Nephron progenitor cell (in vitro differentiated cells): ENCODE measurements at places on chromosomes 6 and 20.

DNA sequence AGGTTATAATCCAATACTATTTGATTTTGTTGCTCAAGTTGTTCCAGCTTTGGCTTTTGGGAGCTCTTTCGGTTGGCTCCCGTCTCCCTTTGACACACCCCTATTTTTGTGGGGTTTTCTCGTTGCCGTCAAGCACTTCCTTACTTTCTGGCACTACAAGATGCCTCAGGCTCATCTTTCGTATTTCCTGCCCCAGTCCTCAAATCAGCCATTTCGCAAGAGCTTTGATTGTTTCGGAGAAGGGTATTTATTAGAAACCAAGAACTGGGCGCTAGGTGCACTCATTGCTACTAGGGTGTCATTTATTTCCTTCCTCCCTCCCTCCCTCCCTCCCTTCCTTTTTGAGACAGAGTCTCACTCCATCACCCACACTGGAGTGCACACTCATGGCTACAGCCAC is 13.3 kb upstream of the SOX12 start:
- peaks cover 54% of the 10 kb centered on the region for H3K4me1 ChIP-seq
- H3K27me3 ChIP-seq = peaks cover 2% of the 10 kb centered on the region
- peaks cover 15% of the 10 kb centered on the region for H3K36me3 ChIP-seq
- peak overlapping the region; percentile 53 for H3K27ac ChIP-seq
- no peak overlapping the region for H3K4me3 ChIP-seq

DNA sequence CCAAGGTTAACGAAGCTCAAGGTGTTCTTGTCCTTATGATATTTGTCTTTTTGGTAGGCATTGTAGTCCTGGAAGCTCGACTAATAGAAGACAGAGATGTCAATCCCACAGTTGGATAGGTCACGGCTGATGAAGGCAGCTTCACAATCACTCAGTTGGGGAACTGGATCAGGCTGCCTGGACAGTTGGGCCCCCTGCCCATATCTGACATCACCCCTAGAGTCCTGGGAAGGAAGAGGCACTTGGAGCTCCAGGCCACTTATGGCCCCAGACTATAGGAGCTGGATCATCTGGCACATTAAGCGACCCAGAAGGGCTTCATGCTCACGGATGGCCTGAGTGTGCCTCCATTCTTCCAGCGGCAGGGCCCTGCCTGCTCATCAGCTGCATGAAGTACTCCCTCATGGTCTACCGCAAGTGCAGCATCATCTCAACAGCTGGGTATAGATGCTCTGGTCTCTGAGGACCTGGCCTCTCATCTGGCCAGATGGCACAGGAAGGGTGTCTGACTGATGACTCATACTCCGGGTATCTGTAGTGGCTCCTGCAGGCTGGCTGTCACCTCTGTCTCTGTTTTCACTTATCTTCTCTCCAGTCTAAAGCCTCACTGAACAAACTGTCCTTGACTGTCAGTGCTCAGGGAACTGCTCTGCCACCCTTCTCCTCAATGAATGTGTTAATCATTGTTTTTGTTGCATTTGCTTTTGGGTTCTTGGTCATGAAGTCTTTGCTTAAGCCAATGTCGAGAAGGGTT is 29.2 kb upstream of the SSR1 start:
- no peaks in the 10 kb centered on the region for H3K4me1 ChIP-seq
- peaks cover 6% of the 10 kb centered on the region for H3K36me3 ChIP-seq
- no peak for DNase-seq
- no peak overlapping the region for H3K4me3 ChIP-seq

DNA sequence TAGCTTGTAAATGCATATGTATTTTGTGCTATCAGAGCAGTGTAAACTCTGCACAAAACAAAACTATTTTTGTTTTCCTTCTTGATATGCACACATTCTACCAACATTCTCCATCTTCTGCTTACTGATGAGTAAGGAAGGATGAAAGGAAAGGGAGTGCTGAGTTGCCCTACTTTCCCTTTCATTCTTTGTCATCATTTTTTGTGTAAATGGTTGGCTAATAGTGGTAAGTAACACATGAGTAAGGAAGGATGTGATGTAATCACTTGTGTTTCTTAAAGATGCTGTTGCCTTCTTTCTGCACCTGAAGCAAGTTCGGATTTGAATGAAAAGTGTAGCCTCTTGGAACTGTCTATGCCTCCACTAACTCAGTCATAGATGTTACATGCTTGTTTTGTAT is 4.6 kb upstream of the REV3L start:
- H3K4me3 ChIP-seq = no peak overlapping the region
- H3K27me3 ChIP-seq = no peaks in the 10 kb centered on the region
- H3K36me3 ChIP-seq = peaks cover 31% of the 10 kb centered on the region
- no peak overlapping the region for H3K27ac ChIP-seq
- peaks cover 32% of the 10 kb centered on the region for H3K4me1 ChIP-seq

DNA sequence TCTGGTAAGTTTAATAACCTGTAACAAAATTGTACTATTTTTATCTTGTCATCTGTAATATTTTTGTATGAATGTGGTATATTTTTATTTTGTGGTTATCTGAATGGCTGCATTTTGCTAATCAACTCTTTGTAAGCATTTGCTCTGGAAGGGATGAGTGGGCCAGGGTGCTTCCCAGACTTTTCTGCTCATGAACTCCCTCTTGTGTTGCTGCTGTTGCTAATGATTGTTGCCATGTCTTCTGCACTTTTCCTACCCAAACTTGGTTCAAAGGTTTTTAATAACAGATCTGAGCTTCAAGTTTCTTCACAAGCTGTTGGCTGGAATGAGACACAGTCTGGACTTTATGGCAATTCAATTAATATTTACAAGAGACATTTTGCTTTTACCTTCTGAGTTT is 1005.7 kb downstream of the HACE1 start:
- no peaks in the 10 kb centered on the region for H3K27me3 ChIP-seq
- no peaks in the 10 kb centered on the region for H3K36me3 ChIP-seq
- no peak overlapping the region for H3K4me3 ChIP-seq
- DNase-seq = no peak
- H3K4me1 ChIP-seq = no peaks in the 10 kb centered on the region
- no peak overlapping the region for H3K27ac ChIP-seq

DNA sequence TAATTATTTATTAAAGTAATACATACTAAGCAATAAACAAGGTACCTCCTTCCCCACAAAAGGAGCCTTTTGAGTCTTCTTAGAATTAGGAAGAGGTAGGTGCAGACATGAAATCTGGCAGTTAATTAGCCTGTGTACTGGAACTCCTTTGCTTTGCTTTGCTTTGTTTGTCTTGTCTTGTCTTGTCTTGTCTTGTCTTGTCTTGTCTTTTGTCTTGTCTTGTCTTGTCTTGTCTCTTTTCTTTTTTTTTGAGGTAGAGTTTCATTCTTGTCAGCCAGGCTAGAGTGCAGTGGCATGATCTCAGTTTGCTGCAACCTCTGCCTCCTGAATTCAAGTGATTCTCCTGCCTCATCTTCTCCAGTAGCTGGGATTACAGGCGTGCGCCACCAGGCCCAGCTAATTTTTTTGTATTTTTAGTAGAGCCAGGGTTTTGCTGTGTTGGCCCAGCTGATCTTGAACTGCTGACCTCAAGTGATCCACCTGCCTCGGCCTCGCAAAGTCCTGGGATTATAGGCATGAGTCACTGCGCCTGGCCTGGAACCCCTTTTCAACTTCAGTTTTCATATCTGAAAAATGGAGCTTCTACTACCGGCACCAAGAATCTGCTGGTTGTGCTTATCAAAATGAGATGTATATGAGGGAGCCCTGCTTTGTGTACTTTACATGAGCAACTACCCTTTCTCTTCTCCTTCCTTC is 301.2 kb downstream of the CDKAL1 start:
- peak overlapping the region; percentile 6 for H3K27ac ChIP-seq
- peaks cover 4% of the 10 kb centered on the region for H3K36me3 ChIP-seq
- no peaks in the 10 kb centered on the region for H3K4me1 ChIP-seq

DNA sequence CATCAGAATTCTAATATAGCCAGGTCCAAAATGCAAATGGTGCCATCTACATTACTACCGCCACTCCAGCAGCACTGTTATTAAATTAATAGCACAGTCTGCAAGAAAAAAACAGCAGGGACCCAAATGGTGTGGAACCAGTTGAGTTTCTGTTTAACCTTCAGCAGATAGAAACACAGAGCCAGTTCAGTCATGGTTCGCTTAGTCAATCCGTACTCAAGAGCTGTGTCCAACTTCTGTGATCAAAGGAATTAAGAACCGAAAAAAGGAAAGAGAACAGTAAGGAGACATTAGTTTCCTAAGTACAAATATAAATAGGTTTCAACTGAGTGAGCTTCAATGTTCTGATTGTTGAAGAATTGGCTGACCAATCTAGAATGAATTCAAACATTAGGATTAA is 107.7 kb downstream of the TRDN start:
- DNase-seq = no peak
- H3K36me3 ChIP-seq = no peaks in the 10 kb centered on the region
- H3K27ac ChIP-seq = no peak overlapping the region
- H3K4me3 ChIP-seq = no peak overlapping the region

GRCh38 chr20:8331740-8332412 is 199.8 kb downstream of the PLCB1 start:
- H3K4me1 ChIP-seq = peaks cover 26% of the 10 kb centered on the region
- H3K27me3 ChIP-seq = no peaks in the 10 kb centered on the region
- H3K4me3 ChIP-seq = no peak overlapping the region
- DNase-seq = no peak
- no peak overlapping the region for H3K27ac ChIP-seq

DNA sequence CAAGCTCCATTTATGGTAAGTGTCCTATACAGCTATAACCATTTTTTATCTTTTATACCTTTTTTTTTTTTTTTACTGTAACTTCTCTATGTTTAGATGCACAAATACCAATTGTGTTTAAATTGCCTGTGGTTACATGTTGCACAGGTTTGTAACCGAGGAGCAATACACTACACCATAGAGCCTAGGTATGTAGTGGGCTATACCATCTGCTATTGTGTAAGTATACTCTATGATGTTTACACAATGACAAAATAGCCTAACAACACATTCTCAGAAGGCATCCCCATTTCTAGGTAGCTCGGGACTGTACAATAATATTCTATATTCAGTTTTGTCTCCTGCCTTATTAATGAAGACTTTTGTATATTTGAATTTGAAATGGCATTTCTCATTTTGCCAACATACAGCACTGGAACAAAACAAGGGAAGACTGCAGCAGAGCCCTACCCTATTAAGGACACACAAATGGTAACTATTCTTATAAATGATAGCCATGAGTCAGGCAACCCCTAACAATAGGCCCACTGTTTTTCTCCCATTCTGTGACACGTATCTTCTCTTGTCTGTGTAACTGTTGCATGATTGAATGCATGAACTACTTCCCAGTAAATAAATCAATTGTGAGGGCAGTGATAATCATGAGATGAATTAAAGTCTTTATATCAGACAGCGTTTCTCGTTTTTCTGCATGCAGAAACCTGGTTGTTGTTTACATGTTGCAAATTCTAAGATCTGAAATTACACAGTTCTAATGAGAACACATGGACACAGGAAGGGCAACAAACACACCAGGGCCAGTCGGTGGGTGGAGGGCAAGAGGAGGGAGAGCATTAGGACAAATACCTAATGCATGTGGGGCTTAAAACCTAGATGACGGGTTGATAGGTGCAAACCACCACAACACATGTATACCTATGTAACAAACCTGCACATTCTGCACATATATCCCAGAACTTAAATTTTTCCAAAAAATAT is 173.9 kb downstream of the EPM2A start:
- no peak overlapping the region for H3K27ac ChIP-seq
- no peak overlapping the region for H3K4me3 ChIP-seq
- H3K27me3 ChIP-seq = peaks cover 2% of the 10 kb centered on the region
- no peaks in the 10 kb centered on the region for H3K36me3 ChIP-seq
- no peaks in the 10 kb centered on the region for H3K4me1 ChIP-seq

DNA sequence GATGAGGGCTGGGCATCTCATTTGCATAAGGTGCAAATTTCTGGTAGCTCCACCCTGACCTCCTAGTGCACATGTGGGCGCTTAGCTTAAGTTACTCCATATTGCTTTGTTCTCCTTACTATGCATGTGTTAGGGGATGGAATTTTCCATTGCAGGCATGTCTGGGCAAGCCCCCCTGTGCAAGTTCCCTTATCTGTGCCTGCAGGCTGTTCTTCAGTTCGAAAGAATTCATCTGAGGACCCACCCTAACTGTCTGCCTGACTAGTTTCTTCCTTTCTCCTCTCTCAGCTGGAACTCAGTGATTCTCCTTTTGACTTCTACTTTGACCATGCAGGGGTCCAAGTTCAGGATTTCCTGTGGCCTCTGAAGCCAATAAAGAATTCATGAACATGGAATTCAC is 30.2 kb downstream of the CCDC170 start:
- no peaks in the 10 kb centered on the region for H3K4me1 ChIP-seq
- H3K36me3 ChIP-seq = no peaks in the 10 kb centered on the region
- H3K27ac ChIP-seq = no peak overlapping the region
- no peaks in the 10 kb centered on the region for H3K27me3 ChIP-seq
- H3K4me3 ChIP-seq = no peak overlapping the region
- no peak for DNase-seq

DNA sequence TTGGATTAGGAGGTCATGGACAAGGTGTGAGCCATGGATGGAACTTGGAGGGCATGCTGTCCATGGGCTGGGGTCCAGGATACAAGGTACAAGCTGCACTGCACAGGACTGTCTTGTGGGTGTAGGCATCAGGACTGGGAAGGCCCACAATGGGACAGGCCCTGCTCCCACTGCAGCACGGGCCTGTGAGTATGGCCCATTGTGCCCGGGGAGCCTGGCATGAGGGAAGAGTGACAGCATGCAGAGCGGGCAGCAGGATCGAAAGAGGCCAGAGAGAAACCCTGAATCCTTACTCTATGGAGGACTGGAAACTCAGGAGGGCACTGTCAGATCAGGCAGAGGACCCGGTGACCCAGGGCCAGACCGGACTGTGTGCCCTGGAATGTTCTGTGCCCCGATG is 211.3 kb downstream of the PREX1 start:
- H3K4me1 ChIP-seq = peaks cover 9% of the 10 kb centered on the region
- H3K4me3 ChIP-seq = no peak overlapping the region
- H3K36me3 ChIP-seq = no peaks in the 10 kb centered on the region

- peaks cover 10% of the 10 kb centered on the region for H3K27me3 ChIP-seq
- DNase-seq = no peak
- no peak overlapping the region for H3K27ac ChIP-seq
- no peak overlapping the region for H3K4me3 ChIP-seq
- H3K36me3 ChIP-seq = no peaks in the 10 kb centered on the region
Observed at GRCh38 chr6:170128811-170129681, 161.8 kb downstream of the DLL1 start.

GRCh38 chr6:89281779-89282246 is 33.3 kb downstream of the GABRR2 start:
- no peak overlapping the region for H3K4me3 ChIP-seq
- peaks cover 17% of the 10 kb centered on the region for H3K4me1 ChIP-seq
- peak; percentile 45 for DNase-seq
- no peaks in the 10 kb centered on the region for H3K36me3 ChIP-seq
- no peak overlapping the region for H3K27ac ChIP-seq
- peaks cover 10% of the 10 kb centered on the region for H3K27me3 ChIP-seq

GRCh38 chr6:76553256-76553655 is 480.8 kb upstream of the IMPG1 start:
- DNase-seq = no peak
- no peak overlapping the region for H3K27ac ChIP-seq
- no peak overlapping the region for H3K4me3 ChIP-seq
- H3K4me1 ChIP-seq = no peaks in the 10 kb centered on the region

- peaks cover 9% of the 10 kb centered on the region for H3K27me3 ChIP-seq
- no peak overlapping the region for H3K4me3 ChIP-seq
- peak overlapping the region; percentile 55 for H3K27ac ChIP-seq
- peaks cover 15% of the 10 kb centered on the region for H3K4me1 ChIP-seq
Observed at GRCh38 chr6:51542475-51542874, 544.9 kb downstream of the PKHD1 start.
